Stimulated activated CD8-positive, alpha-beta memory T cell treated with anti-CD3 and anti-CD28 coated beads, Interleukin-4, amount 100 ng/mL, for 1 hour (primary cell): ENCODE measurements at places on chromosomes 3 and 15.

DNA sequence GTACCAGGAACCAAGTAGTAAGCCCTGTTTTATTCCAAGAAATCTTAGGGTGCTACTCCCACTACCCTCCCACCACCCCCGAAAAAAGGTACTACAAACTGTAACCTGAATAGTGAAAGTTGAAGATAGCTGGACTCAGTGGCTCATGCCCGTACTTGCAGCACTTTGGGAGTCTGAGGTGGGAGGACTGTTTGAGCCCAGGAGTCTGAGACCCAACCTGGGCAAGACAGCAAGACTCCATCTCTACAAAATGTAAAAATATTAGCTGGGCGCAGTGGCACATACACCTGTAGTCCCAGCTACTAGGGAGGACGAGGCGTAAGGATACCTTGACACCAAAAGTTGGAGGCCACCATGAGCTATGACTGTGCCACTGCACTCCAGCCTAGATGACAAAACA is 7.9 kb downstream of the RHOA start:
- DNase-seq: no peak

GRCh38 chr3:128282380-128283196 is 129.3 kb downstream of the EEFSEC start:
- no peak for DNase-seq

DNA sequence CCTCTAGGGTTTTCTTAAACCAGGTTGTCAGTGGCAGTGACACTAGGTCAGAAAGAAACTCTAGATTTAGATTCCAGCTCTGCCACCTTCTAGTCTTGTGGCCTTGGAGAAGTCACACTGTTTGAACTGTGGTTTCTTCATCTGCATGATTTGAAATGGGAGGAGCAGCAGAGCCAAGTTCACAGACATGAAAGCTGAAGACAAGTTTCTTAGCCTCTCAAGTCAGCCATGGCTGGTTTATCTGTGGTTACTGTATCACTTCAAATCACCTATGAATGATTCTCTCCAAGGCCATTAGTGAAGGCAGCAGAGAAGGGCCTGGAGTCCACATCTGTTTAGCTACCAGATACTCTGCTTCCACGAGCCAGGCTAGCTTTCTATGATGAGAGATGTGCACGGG is 15.6 kb downstream of the CLEC3B start:
- no peak for DNase-seq

DNA sequence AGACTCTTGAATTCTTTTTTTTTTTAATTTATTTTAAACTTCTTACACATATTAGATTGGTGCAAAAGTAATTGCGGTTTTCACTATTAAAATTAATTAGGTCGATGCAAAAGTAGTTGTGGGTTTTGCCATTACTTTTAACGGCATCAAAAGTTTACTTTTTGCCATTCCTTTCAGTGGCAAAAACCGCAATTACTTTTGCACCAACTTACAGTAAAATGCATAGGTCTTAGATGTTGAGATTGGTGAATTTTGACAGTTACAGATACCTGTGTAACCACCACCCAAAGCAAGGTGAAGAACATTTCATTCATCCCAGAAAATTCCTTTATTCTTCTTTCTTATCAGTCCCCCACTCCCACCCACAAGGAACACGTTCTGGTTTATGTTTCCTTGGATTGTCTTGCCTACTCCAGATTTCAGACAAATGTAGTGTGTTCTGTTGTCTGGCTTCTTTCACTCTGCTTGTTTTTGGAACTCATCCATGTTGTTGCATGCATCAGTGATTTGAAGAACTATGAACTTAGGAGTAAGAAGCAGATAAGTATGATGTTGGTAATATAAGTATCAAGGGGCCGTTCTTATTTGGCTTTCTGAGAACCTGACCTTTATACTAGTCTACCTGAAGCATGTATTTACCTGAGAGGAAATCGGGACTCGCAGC is 198.4 kb upstream of the UBE2E1 start:
- no peak for DNase-seq

GRCh38 chr15:27342991-27343390 is 372.0 kb downstream of the GABRG3 start:
- DNase-seq: no peak

DNA sequence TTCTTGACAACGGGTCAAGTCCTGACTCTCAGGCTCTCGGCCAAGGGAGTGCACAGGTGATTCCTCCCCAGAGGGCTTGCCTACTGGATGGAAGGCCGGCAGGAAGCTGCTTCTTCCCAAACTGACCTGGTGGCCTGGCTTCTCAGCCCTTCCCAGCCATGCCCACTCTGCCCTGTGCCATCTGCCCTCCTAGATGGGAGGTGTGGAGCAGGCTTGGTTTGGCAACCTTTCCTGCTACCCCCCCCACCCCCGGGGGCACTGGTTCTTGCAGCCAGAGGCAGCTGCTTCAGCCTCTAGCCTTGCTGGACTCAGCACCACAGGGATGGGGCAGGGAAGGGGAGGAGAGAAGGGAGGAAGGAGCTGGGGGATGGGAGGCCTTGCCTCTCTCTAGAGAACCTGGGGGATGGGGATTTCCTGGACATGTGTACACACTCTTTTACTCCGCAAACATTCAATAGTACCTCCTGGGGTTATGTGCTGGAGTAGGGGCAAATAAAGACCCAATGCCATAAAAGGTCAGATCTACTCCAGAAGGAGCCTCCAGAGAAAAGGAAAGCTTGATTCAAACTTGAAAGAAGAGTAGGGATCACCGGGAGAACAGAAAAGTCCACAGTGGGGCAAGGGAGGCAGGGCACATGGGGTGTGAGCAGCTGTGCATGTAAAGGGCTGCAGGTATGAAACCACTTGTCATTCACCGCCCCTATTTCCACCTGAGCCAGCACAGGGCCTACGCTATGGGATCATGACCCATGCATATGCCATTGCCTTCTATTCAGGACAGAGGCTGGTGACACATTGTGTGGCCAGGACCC is 4.2 kb upstream of the DAPK2 start:
- DNase-seq: no peak

DNA sequence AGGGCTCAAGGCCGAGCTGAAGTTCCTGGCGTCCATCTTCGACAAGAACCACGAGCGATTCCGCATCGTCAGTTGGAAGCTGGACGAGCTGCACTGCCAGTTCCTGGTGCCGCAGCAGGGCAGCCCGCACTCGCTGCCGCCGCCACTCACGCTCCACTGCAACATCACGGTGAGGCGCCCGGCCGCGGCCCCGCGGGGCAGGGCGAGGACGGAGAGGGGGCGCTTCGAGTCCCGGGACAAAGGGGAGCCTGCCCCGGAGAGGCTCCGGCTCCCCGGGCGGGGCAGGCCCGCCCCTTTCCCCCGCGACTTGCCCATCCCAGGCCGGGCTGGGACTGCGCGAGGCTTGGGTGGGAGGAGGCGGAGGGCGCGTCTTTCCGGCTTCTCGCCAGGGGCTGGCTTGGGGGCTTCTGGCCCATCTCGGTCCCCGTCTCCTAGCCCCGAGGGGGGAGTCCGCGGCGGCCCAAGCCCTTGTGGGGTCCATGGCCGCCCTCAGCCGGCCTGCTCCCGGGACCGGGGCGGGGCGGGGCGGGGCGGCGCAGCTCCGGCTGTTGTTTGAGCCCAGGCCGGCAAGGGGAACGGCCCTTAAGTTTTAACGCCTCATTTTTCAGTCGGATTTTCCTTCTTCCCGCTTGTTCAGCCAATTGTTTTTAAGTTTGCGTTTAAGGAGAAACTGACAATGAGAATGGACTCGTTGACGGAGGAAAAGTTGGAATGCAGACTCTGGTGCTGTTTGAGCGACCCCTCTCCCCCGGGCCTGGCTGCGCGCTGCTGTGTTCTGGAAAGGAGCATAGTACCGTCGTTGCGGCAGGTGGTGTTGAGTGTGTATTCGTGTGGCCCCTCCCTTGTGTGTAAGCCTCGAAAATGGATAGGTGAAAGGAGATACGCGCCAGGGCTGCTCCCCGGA is 683 bp downstream of the UBE2Q2 start:
- peak; percentile 5 for DNase-seq

- DNase-seq: no peak
Measured at GRCh38 chr15:25954398-25954797, 91.3 kb upstream of the ATP10A start.

- DNase-seq: no peak
Measured at GRCh38 chr15:71639471-71639870, 170.9 kb upstream of the NR2E3 start.

GRCh38 chr3:51953445-51953844 is 1.7 kb upstream of the GPR62 start:
- no peak for DNase-seq

GRCh38 chr15:62533687-62534086 is 368.6 kb upstream of the C2CD4B start:
- no peak for DNase-seq

- no peak for DNase-seq
Measured at GRCh38 chr3:121961283-121961682, 60.8 kb downstream of the ILDR1 start.

GRCh38 chr3:139654637-139655365 is 23.0 kb downstream of the NMNAT3 start:
- DNase-seq: no peak

- DNase-seq: no peak
Measured at GRCh38 chr15:69282104-69282743, 16.5 kb upstream of the PAQR5 start.

DNA sequence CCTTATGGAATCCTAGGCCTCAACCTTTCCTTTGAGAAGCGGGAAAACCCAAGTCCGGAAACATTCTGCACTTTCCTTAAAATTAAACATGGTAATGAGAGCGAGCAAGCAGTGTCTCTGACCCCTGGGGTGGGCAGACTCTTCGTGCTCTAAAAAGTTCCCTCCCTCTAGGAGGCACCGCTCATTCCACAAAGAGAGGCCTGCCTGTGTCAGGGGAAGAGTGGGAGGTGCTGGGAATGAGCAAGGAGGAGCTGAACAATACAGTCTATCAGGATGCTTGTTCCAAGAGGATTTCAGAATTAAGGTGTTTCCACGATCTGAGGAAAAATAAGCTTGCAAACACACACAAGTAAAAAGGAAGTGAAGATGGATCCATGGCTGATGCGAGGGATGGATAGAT is 6.0 kb upstream of the RLBP1 start:
- DNase-seq: no peak

DNA sequence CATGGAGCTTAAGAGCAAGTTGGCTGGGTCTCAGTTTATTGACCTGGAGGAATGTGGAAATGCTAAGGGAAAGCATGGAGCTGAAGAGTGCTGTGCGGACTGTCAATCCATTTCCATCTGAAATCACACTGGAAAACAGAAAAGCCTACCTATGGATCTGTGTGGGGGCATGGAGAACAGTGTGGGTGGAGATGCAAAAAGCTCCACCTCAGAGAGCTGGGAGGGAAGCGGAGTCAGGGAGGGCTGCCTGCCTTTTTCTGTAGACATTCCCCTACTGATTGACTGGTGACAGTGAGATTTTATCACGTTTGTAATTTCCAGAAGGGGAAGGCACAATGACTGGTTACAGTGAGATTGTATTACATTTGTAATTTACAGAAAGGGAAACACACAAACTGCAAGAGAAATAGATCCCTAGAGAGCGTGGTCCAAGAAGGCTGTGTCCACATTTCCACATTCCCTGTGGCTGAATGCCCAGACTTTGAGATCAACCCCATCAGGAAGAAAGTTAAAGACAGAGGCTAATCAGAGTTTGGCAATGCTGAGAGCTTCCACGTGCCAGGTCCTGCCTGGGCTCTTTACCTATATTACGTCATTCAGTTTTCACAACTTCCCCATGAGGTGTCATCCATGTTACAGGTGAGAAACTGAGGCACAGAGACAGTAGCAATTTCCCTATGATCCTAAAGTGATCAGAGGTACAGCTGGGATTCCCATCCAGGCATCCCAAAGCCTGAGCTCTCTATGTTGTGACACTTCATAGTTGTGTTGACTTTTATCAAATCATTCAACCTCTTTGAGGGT is 67.7 kb upstream of the NSMCE3 start:
- DNase-seq: no peak

DNA sequence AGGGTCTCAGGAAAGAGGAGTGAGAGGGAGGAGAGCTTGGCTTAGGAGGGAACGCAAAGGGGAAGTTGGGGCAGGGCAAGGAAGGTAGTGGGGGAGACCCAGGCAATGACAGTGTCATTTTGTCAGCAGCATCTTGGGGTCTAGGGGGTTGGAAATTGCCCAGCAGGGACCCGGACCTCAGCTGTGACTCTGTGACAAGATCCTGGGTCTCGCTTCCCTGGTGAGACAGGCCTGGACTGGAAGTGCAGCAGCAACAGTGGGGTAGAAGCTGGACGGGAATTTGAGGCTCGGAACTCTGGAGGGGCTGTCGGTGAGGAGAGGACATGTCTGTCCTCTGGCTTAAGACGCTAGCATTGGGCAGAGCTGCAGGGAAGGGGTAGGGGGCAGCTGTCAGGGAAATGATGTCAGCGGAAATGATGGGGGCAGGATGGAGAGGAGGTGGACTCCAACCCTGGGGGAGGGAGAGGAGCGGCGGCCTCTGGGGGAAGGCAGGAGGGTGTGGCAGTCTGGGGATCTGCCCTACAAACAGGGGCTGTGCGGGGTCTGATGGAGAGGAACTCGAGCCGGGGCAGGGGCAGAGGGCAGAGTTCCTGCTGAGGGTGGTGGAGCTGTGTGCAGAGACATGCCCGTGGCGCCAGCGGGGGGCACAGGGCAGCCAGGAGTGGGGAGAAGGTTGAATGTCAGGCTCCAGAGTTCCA is 12.3 kb downstream of the ANPEP start:
- DNase-seq: no peak

DNA sequence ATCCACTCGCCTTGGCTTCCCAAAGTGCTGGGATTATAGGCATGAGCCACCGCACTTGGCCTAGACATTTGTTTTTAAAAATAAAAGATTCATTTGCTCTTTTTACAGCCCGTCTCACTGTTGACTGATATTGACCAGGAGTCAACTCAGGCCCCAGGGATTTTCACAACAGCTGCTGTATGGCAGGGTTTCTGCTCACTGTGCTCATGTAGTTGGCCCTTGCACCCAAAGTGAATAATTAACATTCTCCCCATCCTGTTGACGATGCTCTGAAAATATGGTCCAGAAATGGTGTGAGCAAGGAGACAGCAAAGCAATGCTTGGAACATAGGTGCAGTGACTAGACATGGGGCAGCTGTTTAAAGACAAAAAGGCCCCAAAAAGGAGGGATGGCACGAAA is 2.9 kb upstream of the CCR5 start:
- DNase-seq: no peak

GRCh38 chr3:67312155-67312554 is 314.0 kb downstream of the KBTBD8 start:
- no peak for DNase-seq

GRCh38 chr3:46690798-46691197 is 2.7 kb downstream of the ALS2CL start:
- no peak for DNase-seq
